ENCODE measurements at places on chromosomes 7 and 10.

- DNase-seq, result peak; percentile 21
Observed at GRCh38 chr7:107201795-107202450, 33.1 kb downstream of the HBP1 start.

DNA sequence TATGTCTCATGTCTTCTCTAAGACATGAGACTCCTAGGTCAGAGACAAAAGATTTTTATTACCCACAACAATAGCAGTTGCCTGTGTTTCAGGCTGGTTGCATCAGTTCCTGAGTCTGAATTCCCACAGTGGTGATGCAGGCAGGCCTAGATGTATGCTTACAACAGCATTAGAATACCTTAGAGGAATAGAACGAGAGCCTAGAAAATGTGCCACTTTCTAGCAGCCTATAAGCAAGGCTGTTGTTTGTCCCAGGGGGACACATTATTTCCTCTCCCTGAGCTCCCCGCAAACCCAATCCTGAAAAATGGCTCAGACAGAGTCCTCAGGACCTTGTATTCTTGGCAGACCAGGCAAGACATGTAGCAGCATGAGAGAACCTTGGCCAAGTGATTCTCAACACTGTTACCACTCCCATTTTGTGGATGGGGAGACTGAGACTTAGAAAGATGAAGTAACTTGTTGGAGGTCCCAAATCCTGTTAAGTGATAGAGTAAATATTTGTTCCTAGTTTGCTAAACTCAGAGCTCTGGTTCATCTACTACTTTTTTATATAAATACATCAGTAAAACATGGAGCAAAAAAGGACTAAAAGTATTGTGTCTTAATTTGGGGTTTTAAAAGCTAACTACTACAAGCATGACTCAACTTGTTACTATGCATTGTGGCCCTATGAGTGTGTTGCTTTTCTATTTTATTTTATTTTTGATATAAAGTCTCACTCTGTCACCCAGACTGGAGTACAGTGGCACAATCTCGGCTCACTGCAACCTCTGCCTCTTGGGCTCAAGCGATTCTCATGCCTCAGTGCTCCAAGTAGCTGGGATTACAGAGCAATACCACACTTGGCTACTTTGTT is 14.2 kb downstream of the VTI1A start:
- no peak for DNase-seq

GRCh38 chr7:143384661-143385631 is 3.8 kb downstream of the ZYX start:
- no peak for DNase-seq

DNA sequence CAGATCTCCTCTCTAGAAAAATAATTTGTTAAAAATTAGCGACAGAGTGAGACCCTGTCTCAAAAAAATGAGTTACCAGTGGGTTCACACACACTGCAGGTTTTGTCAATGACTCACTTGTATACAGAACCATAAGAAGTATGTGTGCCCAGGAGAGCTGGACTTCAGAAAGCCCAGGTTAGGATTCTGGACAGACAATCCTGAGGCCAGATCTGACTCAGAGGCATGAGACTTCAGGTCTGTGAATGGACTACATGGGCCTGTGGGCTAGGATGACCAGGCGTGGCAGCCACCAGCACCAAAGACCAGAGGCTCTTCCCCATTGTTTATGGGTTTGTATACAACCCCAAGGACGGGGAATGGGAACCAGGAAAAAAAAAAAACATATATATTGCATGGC is 9.3 kb upstream of the ZNF438 start:
- DNase-seq, result no peak

DNA sequence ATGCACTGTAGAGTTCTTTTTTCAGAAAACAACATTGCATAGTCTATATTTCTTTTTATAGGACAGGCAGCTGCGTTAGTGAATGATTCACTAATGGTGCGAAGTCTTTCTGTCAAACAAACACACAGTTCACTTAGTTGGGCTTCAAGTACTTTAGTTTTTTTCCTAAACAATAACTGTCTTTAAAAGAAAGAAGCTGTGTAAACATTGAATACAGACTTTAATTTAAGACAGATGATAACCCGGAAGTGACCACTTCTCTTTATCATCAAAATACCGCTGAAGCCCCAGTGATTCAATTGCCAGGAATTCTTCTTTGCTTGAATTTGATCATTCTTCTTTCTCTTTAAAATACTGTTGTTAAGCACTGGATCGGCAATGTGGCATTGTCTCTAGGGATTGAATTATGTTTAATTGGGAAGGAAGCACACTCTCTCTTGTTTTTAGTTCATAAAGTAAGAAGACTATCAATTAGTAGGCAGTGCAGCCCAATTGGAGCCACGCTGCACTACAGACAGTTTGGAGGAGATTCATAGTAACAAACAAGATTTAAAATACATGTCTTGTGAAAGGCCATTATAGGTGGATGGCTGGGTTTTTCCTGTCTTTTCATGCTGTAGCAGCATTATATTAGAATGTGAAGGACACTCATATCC is 30.4 kb downstream of the CNTNAP2 start:
- no peak for DNase-seq

DNA sequence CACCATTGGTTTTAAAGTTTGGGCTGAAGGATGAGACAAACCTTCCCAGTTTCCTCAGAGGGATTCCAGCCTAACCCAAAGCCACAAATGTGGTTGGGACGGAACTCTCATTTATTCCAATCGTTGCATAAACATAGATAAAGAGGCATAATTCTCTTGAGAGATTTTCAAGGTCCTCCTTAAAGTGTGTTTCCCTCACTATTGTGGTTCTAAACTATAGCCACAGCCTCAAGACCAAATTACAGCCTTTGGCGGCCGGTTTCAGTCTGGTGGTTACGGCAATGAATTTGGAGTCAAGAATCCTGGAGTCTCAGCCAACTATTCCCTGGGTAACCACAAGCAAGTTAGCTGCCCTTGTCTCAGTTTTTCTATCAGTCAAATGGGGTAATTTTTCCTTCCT is 42.6 kb downstream of the SEM1 start:
- no peak for DNase-seq

GRCh38 chr10:29434111-29434510 is 145.2 kb downstream of the LYZL1 start:
- DNase-seq, result no peak

DNA sequence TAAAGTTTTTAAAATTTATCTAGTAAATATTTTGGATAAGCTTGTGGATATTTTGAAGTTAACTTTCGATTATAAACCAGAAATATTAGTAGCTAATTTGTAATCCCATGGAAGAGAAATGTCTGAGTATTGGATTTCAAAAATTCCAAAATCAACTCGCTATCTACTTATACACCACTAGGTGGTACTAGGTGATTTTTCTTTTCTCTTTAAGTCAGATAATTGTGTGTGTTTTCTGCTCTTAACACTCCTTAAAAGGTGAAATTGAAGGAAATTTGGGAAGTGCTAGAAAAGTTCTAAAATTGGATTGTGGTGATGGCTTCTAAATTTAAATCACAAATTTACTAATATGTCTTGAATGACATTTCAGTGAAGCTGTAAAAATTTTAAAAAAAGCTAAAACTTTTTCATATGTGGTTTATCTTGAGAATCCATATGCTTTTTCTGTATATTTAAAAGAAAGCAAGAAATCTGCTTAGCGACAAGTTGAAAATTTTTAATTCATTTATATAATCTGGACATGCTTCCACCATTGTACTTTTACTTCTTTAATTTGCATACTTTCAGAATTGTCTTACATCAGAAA is 90.2 kb downstream of the IPMK start:
- DNase-seq, result no peak

DNA sequence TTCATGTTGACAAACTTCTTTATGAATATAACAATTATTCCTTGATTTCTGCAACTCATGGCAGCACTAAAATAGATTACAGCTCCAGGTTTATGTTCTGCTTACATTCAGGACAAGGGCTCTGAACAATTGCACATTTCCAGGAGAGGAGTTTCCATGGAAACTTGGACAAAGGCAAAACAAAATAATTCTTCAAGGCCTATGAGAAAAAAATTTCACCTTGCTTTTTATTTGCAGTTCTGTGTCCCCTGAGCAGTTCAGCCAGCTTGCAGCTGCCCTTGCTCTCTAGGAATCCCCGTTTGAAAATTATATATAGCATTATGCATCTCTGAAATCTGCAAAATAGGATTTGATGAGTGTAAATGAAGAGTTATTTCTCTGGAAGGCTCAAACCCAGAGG is 71.7 kb downstream of the ARL4A start:
- DNase-seq, result no peak

GRCh38 chr10:131547129-131547799 is 235.7 kb upstream of the TCERG1L start:
- DNase-seq, result no peak

GRCh38 chr10:86958901-86959736 is 720 bp downstream of the SNCG start:
- DNase-seq, result no peak

- DNase-seq, result no peak
Observed at GRCh38 chr10:80266513-80266863, 23.0 kb downstream of the MAT1A start.

GRCh38 chr7:14850039-14850438 is 52.5 kb downstream of the DGKB start:
- no peak for DNase-seq

GRCh38 chr10:3666525-3667302 is 118.3 kb downstream of the KLF6 start:
- no peak for DNase-seq

DNA sequence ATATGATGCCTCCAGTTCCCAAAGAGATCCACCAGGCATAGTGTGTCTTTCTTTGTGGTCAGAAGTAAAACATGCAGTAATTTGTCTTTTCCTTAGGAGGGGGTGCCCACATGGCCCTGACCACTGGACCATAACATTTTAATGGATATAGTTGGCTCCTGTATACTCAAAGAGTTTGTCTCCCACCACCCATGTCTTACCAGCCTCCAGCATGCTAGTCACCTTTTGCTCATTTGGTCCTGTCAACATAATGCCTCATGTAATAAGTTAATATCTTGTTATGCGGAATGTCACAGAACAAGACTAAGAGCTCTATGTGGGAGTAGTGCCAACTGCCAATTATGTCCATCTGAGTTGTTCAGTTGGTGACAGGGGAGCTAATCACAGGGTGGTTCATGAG is 83.4 kb upstream of the IFRD1 start:
- no peak for DNase-seq

- no peak for DNase-seq
Observed at GRCh38 chr10:97450828-97451227, 4.9 kb downstream of the ZDHHC16 start.

- DNase-seq, result peak; percentile 79
Observed at GRCh38 chr7:140517546-140518369, 38.5 kb upstream of the MKRN1 start.

GRCh38 chr7:42574685-42575084 is 337.2 kb downstream of the C7orf25 start:
- DNase-seq, result no peak

DNA sequence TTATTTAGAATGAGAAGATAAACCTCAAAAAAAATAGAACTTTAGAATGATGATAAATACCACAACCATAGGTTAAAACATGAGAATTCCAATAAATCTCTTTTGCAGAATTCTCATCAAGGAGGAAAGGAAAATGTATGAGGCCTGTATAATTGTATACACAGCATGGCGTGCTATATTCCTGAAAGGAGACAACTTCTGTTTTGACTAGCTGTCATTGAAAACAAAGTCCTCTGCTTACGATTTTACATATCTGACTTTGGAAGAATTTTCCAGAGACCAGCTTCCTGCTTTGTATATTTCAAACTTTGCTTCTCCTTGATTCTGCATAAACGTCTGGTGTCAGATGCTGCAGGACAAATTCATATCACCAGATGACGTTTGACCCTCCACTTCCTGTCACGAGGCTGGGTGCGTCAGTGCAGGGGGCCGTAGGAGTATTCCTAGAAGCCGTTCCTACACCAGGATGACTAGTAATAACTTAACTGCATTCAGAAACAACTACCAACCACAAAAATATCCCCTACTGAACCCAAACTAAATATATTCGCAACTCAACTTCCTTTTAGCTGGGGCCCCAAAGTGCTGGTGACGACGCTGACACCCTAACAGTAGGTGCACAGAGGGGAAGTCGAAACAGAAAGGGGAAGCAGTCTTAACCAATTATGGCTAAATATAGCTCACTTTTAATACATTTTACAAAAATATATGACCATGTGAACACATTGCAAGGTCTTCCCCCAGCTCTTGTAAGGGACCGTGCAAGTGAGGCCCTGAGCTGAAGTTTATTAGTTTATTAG is 178.6 kb upstream of the INHBA start:
- no peak for DNase-seq

GRCh38 chr10:125060826-125061556 is 99.4 kb downstream of the CTBP2 start:
- peak; percentile 46 for DNase-seq

DNA sequence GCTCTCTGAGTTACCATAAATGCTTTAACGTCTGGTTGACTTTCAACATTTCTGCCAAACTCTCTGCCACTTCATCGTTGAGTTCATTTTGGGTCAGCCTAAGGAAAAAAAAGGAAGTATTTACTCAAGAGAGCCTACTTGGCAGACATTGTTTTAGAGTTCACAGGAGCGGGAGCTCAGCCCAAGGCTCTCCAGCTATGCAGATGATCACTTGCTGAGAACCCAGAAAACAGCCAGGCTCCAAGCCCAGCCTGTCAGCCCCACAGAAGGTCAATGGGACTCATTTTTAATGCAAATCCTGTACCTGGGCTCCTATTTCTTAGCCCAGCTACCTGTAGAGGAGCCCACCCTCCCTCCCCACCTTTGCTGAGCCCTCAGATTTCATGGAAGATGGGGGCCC is 45.5 kb downstream of the NOD1 start:
- no peak for DNase-seq

DNA sequence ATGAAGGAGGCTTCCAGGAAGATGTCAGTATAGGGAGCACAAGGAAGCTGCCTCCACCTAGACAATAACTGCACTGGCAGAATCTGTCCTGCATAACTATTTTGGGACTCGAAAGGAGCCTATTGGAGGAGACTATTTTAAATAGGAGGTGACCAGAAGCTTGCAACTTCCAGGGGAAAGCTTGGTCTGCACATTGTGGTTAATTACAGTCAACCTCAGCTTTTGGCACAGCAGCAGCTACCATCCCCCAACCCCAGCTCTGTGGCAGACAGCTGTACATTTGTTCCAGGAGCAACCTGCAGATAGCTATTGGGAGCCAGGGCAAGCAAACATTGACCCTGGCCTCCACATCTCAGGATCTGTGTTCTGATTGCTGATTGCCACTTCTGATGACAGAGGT is 46.3 kb upstream of the NANOS1 start:
- DNase-seq, result no peak

GRCh38 chr10:99524050-99524666 is 8.6 kb upstream of the NKX2-3 start:
- no peak for DNase-seq

DNA sequence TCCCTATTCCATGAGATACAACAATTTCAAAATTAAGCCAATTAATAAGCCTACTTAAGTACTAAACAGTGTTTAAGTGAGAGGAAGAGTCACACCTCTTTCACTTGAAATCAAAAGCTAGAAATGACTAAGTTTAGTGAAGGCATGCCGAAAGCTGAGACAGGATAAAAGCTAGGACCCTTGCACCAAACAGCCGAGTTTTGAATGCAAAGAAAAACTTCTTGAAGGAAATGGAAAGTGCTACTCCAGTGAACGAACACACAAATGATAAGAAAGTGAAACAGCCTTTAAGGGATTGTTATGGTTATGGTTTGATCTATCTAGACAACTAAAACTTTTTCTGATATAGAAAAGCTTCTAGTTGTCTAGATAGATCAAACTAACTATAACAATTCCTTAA is 135.4 kb upstream of the KMT2E start:
- DNase-seq, result no peak

GRCh38 chr7:2120251-2120660 is 112.5 kb downstream of the MAD1L1 start:
- no peak for DNase-seq
